ENCODE measurements at places on chromosomes 6 and 20.

GRCh38 chr6:40395698-40396076 lies 191.5 kb downstream of the LRFN2 start:
- no peak for DNase-seq

DNA sequence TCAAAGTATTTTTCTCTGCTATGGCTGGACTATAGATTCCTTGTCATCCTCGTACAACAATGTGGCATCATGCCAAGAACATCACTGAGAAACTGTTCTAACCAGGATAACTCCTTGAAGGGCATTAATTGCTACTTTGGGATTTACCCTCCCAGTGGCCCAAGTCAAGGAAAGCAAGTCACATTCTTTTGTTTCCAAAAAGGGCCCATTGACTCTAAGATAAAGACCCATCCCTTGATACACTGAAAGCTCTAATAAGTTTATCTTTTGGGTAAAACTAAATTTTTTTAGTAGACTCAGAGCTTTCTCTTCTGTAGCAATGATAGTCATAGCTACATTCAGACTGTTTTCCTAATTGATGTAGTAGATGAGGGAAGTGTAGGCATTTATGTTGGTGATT lies at the start of gene OR2J3:
OR2J3 (plus strand) TSS at position 301 of the 400 bp plus-strand sequence. CDS start 3,833 bp downstream, outside the sequence.
- no peak for DNase-seq

- DNase-seq: no peak
These were observed 30.8 kb upstream of the IER3 start for GRCh38 chr6:30775104-30775503.

DNA sequence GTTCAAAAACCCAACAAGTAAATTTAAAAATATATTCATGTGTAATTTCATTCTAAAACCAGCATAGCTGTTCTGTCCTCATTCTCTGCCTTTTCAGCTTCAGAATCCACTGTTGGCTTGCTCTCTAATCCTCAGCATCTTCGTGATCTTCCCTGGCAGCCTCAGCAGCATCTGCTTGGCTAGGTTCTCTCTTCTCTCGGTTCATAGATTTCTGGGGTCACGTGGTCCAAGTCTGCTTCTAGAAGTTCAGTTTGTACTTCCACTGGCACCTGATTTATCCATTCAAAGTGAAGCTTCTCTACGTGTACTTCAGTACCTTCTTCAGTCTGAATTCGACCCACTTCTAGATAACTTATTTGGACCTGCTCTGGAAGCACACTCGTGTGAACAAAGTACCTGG lies 245.7 kb downstream of the EPM2A start:
- no peak for DNase-seq

DNA sequence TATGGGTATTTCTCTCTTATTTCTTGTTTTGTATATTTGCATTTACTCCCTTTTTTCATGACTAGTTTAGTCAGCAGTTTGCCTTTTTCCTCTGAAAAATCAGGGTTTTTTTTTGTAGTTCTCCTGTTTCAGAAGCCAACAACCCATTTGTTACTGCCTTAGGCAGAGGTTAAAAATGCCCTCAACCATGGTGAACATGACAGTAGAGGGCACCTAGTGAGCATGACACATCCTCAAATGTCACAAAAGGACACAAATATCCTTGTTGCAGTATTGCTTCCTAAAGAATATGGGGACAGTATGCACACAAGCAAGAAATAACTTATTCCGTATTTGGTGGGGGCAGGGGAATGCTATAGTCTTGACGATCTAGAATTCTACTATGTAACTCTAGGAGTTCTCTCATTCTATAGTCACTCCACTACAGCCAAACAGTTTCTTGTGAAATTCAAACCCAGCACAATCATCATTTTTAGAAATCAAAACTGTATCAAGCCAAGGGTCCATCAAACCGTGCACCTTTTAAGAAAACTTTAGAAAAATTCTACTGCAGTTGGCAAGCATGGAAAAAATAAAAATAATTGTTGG lies 47.0 kb downstream of the GOPC start:
- no peak for DNase-seq

GRCh38 chr6:57822896-57823358 lies 505.5 kb downstream of the PRIM2 start:
- no peak for DNase-seq

DNA sequence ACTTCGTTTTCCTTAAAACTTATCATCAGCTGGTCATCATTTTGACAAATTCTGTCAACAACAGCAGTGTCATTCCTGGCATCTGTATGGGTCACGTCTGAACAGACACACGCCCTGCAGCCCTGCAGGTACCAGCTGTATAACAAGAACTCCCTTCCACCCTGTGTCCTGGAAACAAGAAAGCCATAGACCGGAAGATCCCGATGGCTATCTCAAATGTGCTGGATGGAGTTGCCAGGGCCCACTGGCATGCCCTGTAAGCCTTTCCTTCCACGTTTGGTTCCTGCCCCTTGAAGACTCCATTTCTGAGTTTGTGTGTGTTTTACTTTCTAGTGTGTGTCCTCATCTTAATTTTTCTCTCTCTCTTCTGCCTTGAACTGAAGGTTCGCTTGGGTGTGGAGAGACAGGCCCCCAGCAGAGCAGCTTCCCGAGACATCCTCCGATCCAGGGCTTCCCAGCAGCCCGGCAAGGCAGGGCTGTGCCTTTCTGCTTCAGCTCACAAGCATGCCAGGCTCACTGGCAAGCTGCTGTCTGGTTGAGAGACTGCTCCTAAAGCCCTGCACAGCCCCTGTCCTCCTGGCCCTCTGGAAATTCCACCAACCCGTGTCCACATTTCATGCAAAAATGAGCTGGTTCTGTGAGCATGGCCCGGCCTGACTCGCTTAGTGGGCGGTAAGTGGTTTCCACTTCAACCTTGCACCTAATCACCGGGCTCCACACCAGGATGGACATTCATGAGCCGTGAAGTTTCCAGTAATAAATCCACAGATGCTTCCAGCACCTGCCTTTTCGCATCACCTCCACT lies 8.7 kb downstream of the GFRA4 start:
- no peak for DNase-seq

DNA sequence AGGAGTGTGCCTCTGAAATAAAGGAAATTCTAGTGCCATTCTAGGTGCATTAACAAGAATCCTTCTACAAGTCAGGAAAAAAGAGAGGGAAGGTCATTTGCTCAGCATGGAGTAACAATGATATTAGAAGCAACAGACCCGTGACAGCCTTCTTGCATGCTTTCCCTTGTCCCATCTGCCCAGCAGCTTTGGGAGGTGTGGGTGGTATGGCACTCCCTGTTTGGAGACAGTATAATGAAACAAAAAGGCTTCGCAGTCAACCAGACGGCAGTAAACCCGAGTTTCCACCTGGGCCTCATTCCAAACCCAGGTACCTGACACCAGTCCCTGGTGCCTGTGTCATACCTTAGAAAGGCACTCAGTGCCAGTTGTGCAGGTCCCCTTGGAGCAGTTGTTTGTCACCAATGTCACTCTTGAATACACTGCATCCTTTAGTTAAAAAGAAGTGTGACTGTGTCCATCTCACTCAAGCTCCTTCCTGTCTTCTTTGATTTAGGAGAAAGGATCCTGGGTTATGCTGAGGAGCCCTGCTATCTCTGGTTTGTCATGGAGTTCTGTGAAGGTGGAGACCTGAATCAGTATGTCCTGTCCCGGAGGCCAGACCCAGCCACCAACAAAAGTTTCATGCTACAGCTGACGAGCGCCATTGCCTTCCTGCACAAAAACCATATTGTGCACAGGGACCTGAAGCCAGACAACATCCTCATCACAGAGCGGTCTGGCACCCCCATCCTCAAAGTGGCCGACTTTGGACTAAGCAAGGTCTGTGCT lies 14.7 kb downstream of the STK35 start:
- no peak for DNase-seq

GRCh38 chr20:17825252-17825959 lies 125.6 kb downstream of the BANF2 start:
- DNase-seq: no peak

- no peak for DNase-seq
These were observed 208.1 kb downstream of the ARID1B start for GRCh38 chr6:156985309-156985708.

- DNase-seq: no peak
These were observed 27.8 kb downstream of the HDDC2 start for GRCh38 chr6:125273965-125274364.

- no peak for DNase-seq
These were observed 26.2 kb downstream of the SLCO4A1 start for GRCh38 chr20:62668441-62669027.

DNA sequence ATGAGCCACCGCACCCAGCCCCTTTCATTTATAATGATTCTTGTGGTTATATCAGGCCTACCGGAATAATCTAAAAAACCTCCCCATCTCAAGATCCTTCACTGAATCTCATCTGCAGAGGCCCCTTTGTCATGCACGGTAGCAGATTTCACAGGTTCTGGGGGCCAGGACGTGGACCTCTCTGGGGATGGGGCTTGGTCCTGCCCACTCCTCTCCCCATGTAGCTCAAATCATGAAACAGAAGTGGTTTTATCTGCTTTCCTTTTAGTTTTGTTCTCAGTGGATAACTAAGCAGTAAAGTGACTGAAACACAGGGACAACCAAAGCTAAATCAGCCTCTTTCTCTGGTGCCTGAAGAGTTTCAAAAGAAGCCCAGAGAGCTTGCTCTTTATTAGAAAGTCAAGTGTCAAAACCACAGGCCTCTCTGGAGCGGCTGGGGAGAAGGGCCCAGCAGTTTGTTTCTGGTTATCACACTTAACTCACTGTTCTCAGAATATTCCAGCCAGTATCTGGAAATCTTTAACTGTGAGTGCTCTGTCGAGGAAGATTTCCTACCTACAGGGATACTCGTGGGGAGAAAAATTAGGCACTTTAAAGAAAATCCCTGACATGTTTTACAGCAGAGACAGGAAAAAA lies 60.6 kb upstream of the FAM184A start:
- no peak for DNase-seq

GRCh38 chr20:47586649-47587294 lies 85.1 kb downstream of the NCOA3 start:
- DNase-seq: no peak

DNA sequence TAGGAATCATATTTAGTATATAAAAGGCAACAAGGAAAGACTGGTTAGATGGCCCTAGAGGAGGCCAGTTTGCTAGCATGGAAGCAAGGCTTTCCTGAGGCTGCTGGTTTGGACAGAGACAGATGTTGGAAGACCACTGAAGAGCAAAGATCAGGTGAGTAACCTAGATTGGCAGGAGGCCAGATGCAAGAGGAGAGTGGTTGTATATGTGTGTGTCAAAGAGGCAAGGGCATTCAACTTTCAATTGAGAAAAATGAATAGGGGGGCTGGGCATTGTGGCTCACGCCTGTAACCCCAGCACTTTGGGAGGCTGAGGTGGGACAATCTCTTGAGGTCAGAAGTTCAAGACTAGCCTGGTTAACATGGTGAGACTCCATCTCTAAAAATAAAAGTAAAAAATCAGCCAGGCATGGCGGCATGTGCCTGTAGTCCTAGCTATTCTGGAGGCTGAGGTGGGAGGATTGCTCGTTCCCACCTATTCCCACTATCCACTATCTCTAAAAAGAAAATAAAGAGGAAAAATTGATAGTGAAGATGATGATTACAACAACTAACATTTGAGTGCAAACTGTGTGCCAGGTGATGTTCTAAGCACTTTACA lies 79.8 kb downstream of the PRDM1 start:
- DNase-seq: no peak

Data from activated T-cell treated with anti-CD3 and anti-CD28 coated beads for 24 hours (primary cell).